ENCODE measurements at places on chromosomes 1 and 21.

DNA sequence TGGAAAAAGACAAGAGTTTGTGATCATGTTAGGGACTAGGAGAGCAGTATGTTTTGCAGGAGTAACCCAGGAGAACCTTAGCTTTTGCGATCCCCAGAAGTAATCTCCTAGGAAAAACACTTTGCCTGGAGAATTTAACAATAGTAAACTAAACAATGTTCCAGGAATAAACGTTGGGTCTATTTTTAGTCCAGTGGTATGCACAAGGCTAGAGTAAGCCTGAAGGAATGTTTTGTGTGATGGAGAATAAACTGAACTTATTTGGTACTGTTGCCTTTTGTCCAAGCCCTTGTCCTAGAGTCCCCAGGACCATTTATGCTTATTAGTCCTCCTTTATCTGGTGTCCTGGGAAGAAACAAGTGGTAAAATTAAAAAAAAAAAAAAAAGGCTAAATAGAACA is 28.7 kb upstream of the RGS5 start:
- DNase-seq = no peak

DNA sequence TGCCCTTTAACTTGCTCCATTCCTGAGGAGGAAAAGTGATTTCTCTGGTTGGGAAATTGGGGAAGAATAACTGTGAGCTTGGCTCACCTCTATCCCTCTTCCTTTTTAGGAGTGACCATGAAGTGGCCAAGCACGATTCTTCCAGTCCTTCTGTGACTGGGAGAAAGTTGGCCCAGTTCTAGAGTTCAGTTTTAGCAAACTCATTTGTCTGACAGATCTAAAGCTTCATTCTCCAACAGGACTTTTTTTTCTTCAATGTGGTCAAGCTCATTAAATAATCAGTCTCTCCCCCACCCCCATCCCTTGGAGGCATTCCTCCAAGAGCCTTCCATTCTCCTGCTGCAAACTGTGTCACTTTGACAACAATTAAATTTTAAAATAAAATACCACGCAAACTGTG is 6.4 kb upstream of the AGL start:
- no peak for DNase-seq

DNA sequence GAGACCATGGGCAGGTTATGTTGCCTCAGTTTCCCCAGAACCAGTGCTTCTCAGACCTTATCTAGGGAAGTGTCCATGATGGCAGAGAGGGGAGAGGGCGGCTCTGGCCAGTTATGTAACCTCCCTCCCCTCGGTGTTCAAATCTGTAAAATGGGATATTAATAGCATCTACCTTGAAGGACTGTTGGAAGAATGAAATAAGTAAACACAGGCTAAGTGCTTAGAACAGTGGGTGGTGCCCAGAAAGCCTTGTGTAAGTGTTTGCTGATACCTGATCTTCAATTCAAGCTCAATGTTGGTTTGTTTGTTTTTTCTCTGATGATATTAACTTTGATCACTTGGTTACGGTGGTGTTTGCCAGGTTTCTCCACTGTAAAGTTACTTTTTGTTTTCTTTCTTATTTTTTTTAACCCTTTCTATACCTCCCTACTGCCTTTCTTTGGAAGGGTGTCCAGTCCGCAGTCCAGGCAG is 34.9 kb downstream of the EPHA2 start:
- DNase-seq = no peak

GRCh38 chr1:229563241-229563640 is 4.7 kb upstream of the ABCB10 start:
- no peak for DNase-seq

Measured in activated T-helper 1 cell treated with anti-CD3 and anti-CD28 coated beads, Interleukin-2, amount 50 U/mL, for 16 hours (primary cell).